ENCODE measurements at places on chromosomes 11 and 22. TPM values are rescaled to one million over a fixed set of nuclear protein-coding genes. Genes with fewer than 3 reads are reported as not detected.

Gene NOX4
- total RNA-seq = 15.9 TPM

Gene POU2AF2
- total RNA-seq = not detected

GRCh38 chr11:77435972-77436371 lies 37.9 kb downstream of the PAK1 start:
- DNase-seq = no peak

GRCh38 chr11:32183512-32183911 lies 92.6 kb downstream of the RCN1 start:
- DNase-seq = no peak

- DNase-seq = no peak
Observed at GRCh38 chr11:36155770-36156160, 133.5 kb downstream of the COMMD9 start.

- DNase-seq = peak; percentile 97
Observed at GRCh38 chr11:26229257-26229656, 102.7 kb upstream of the ANO3 start.

Gene HMBS
- total RNA-seq = 7.8 TPM

- DNase-seq = no peak
Observed at GRCh38 chr11:17699147-17700114, 19.9 kb upstream of the MYOD1 start.

- no peak for DNase-seq
Observed at GRCh38 chr11:65446446-65447277, 24.1 kb downstream of the NEAT1 start.

Gene MS4A6E
- not detected for total RNA-seq

- peak; percentile 97 for DNase-seq
Observed at GRCh38 chr11:7605186-7605943, 67.9 kb downstream of the CYB5R2 start.

Gene KCNE3
- total RNA-seq = 0.40 TPM

DNA sequence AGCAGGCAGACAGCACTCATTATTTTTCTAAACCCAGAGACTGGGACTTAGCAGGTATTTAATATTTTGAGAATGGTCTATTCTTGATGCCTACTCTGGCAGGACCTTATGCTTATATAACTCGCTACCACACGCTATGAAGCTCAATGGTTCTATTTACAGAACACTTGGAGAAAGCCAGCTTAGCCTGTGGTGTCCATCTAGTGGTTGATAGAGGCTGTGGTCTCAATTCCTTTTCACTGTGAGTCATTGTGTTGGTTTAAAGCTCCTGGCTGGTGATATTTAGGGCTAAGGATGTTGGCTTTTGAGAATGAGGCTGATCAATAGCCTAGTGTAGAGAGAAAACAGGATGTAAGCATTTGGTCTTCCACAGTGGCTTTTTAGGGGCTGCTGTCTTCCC lies 206.4 kb downstream of the DBX1 start:
- DNase-seq = no peak

GRCh38 chr11:32987851-32988250 lies 27.8 kb upstream of the DEPDC7 start:
- no peak for DNase-seq

Gene CATSPER1
- total RNA-seq = 0.20 TPM

DNA sequence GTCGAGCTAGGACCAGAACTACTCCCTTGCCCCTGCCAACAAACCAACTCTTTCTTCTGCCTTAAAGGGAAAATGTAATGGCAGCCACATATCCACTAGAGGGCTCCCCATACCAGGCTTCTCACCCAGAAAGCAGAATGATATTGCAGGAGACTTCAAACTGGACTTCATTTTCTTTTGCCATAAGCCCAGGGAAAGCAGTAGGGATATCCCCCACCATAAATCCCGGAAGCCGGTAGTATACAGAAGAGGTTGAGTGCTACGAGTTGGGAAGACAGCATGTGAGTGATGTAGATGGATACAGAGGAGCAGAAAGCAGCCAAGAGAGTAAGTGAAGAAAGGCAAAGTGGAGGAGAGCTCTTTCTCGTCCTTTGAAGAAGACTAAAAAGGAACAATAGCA lies 12.1 kb downstream of the PLAAT5 start:
- peak; percentile 49 for DNase-seq

DNA sequence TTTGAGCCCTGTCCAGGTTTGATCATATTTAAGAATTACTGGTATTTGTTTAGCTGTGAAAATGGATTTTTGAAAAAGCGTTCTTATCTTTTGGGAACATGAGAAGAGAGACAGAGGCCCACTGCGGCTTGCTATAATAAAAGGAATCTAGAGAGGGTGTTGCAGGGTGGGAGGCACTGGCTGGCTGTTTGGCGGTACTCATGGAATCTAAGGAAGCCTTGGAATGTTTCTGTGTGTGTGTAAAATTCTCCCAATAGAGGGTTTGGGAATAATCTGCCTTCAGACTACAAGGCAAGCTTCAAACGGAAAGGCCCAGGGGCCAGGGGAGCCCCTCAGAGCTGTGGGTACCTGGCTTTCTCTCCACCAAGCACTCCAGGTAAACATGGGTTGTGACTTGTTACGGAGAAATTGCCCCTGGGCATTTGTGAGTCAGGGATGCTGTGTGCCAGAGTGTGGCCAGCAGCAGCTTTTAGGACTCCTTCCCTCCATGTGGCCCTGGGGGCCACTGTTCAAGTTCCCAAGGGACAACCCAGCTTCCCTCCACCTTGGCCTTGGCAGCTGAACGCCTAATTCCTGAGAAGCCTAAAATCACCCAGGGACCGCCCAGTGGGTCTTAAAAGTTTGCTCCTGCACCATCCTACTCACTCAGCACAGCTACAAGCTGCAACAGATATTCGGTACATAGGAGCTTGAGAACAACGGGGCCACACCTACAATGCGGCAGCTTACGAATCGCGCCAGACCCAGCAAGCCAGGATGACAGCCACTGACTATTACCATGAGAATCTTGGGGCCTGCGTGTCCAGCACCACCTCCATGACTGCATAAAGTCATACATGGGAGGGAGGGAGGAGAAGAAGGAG lies 14.1 kb upstream of the SYT8 start:
- no peak for DNase-seq

- DNase-seq = no peak
Observed at GRCh38 chr11:73225001-73225686, 7.1 kb downstream of the P2RY2 start.

Gene PICK1
- total RNA-seq = 12.9 TPM

Gene BTG4
- total RNA-seq = not detected

- no peak for DNase-seq
Observed at GRCh38 chr22:43643387-43643786, 168.7 kb downstream of the EFCAB6 start.

- DNase-seq = no peak
Observed at GRCh38 chr22:49992921-49993648, 19.5 kb downstream of the IL17REL start.

GRCh38 chr11:62880231-62880802 lies 379 bp upstream of the SLC3A2 start:
- no peak for DNase-seq

All from pulmonary artery endothelial cell (primary cell).